ENCODE measurements at places on chromosomes 7 and 10.

GRCh38 chr10:97332591-97333350 is 1.8 kb downstream of the FRAT2 start:
- DNase-seq = peak; percentile 88

DNA sequence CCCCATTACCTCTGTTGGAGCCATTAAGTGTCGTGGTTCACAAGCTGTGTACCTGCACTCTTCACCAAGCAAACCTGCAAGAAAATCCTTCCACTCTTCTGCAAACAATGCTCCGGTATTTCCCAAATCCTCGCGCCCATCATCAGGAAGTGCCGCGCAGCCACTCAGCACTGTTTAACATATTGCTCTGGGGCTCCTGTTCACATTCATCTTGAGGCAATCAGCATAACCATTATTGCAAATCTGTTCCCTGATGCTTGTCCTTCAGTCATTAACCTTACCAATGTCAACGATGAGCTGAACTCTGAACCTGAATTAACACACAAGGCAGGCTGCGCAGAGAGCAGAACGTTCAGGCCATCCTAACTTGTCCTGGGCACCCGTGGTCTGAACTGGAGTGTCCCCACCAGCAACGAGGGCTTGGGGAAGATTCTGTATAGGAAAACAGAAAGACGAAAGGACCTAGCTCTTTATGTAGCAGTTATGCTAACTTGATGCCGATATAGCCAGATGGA is 751.4 kb upstream of the AUTS2 start:
- no peak for DNase-seq

DNA sequence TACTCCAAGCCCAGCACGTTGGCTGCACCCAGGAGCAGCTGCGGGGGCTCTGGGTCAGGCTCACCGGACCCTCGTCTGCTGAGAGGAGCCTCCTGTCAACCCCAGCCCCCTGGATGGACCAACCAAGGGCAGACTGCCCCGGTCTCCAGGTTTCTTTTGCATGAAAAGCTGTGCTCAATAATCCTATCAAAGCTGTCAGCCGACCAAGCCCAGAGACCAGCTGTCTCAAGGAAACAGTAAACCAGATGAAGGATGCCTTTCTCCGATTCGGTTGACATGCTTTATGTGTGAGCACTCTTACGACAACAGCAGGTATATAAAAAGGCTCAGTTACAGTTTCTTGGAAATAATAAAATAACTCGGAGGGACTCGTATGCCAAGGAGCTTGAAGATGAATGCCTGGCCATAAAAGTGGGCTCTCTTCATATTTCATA is 71.6 kb upstream of the BAIAP2L1 start:
- DNase-seq = no peak

DNA sequence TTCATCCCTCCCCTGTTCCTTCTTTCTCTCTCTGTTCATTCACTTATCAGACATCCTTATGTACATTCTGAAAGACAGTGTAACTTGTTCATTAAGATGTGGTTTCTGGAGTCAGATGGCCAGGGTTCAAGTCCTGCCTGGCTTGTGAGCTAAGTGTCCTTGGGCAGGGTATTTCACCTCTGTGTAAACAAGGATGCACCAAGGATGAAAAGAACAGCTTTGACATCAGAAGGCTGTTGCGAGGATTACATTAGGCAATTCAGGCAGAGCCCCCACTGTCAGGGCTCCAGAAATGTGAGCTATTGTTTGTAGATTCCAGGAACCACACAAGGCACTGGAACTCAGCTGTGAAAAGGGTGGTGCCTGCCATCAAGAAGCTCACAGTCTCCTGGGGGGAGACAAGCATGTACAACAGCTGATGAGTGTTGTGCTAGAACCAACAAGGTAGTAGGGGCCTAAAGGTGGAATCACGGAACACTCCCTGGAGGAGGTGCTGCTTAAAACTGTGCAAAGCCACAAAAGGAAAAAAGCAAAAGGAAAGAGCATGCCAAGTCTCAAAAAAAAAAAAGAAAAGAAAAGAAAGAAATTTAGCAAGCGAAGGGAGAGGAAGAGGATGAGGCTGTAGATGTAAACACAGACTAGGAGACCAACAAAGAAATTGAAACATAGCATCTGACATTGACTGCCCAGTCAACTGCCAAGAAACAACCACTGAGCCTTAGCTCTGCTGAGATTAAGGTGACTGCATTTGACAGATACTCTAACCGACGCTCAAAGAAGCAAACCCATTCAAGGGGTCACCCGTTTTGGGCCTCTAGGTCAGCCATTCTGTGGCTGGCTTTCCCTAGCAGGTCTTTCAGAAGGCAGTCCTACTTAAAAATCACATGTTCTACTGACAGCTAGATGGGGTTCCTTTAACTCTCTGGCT is 12.5 kb downstream of the PDLIM1 start:
- DNase-seq = no peak

- DNase-seq = no peak
Measured at GRCh38 chr10:76113952-76114351, 682.5 kb downstream of the LRMDA start.

- DNase-seq = no peak
Measured at GRCh38 chr7:22430457-22430856, 69.5 kb downstream of the STEAP1B start.

- DNase-seq = no peak
Measured at GRCh38 chr7:124896001-124896400, 33.6 kb downstream of the POT1 start.

- DNase-seq = no peak
Measured at GRCh38 chr10:77320971-77321471, 316.6 kb downstream of the KCNMA1 start.

GRCh38 chr10:34080485-34081346 is 734.4 kb downstream of the PARD3 start:
- no peak for DNase-seq

DNA sequence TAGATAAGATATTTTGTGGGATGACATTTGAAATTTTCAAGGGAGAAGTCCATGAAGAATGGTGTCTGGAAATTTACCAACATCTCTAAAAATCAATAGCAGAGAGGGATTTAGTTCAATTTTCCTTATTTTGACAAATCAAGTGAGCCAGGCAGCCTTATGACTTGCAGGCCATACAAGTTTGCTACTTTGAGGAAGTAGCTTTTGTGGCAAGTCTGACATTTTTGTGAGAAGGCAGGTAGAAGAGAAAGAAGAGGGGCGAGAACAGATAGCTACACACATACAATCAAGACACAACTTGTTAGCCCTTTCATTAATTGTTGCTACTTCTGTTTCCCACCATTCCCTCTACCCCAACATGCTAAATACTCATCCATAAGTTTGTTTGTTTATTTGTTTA is 74.5 kb upstream of the OIT3 start:
- DNase-seq = no peak

GRCh38 chr7:72292794-72293193 is 119.3 kb downstream of the CALN1 start:
- DNase-seq = no peak

GRCh38 chr10:58712982-58713381 is 200.3 kb downstream of the BICC1 start:
- DNase-seq = peak; percentile 24

GRCh38 chr10:101021239-101021638 is 9.7 kb downstream of the PDZD7 start:
- no peak for DNase-seq

GRCh38 chr7:72781631-72782030 is 46.4 kb downstream of the TYW1B start:
- no peak for DNase-seq

GRCh38 chr7:111877931-111878330 is 315.6 kb upstream of the IMMP2L start:
- no peak for DNase-seq

GRCh38 chr10:128498746-128499145 is 372.5 kb upstream of the MKI67 start:
- DNase-seq = no peak
